ENCODE measurements at places on chromosomes 4 and X.

GRCh38 chrX:1536712-1537030 is 314 bp downstream of the P2RY8 start:
- DNase-seq: no peak

GRCh38 chr4:52870225-52870624 is 8.1 kb downstream of the RASL11B start:
- DNase-seq: no peak

- DNase-seq: no peak
These were observed 95.7 kb downstream of the DCLK2 start for GRCh38 chr4:150173982-150174398.

GRCh38 chrX:42771506-42772335 is 6.2 kb downstream of the PPP1R2C start:
- DNase-seq: no peak

GRCh38 chr4:152810715-152811287 is 31.0 kb downstream of the ARFIP1 start:
- no peak for DNase-seq

GRCh38 chr4:80196259-80196921 is 913 bp upstream of the PRDM8 start:
- DNase-seq: no peak
